ENCODE measurements at places on chromosomes 5 and 9.

- DNase-seq, result no peak
Measured at GRCh38 chr5:136242611-136243010, 49.6 kb upstream of the SMIM32 start.

GRCh38 chr5:73182307-73182706 is 9.3 kb downstream of the TMEM174 start:
- DNase-seq, result no peak

DNA sequence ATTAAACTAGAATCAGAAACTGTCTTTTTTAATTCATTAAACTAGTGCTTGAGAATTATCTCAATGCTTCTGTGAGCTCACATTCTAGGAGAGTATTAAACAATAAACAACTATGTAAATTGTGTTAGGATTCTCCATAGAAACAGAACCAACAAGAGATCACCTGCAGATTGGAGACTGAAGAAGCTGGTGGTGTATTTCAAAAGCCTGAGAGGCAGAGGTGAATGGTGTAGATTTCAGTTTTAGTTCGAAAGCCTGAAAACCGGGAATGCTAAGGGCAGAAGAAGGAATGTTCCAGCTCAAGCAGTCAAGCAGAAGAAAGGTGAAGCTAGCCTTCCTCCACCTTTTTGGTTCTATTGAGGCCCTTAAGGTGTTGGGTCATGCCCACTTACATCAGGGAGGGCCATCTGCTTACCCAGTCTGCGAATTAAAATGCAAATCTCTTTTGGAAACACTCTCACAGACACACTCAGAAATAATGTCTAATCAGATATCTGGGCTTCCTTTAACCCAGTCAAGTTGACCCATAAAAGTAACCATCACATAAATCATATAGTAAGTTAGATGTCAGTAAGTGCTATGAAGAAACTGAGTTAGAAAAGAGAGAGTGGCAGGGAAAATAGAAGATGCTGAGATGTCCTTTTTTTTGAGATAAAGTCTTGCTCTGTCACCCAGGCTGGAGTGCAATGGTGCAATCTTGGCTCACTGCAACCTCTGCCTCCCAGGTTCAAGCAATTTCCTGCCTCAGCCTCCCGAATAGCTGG is 291.5 kb downstream of the ARRDC3 start:
- no peak for DNase-seq

GRCh38 chr5:38639377-38640358 is 83.2 kb upstream of the LIFR start:
- DNase-seq, result peak; percentile 41

DNA sequence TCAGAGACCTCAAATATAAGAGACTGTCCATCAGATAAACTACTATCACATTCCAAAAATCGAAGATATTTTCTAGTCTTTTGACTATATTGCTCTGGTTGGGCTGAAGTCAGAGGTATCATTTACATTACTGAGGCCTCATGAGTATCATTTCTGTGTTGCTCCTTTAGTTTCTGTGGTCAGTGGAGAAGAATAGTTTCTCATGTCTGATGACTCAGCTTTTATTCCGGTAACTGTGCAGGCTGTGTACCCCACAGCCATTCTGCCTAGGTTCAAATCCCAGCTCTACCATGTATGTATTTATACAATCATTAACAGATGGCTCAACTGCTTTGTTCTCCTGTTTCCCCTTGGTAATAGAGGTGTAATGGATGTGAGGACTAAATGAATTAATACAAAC is 179.3 kb downstream of the ALDH1A1 start:
- DNase-seq, result no peak

GRCh38 chr5:145835848-145836239 is 702 bp upstream of the PRELID2 start:
- DNase-seq, result no peak

DNA sequence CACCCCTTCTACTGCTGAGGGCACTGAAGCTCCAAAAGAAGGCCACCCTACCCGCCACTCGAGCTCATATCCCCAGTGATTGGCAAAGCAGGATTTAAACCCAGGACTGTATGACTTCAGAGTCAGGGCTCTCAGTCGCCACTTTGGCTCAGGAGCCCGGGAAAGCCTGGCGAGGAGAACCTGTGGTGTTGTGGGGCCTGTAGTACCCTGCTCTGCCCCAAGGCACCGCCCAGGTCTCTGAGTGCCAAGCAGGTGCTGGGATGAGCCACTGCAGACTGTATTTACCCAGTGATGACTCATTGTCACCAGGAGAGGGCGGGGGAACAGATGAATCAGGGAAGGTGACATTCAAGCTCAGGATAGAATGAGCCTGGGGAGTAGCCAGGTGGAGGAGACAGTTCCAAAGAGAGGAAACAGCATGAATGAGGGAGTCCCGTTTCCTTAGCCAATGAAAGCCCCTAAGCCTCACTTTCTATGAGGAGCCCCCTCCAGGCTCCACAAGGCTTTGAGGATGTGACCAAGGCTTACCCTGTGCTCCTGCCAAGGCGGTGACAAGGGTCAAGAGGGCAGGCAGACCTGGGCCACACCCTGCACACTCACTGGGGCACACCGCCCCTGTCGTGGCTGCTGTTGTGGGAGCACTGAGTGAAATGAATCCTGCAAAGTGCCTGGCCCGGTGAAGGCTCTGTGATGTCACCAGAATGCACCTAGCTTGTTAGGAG is 17.8 kb upstream of the DPM2 start:
- DNase-seq, result no peak

GRCh38 chr5:108762660-108763059 is 15.0 kb downstream of the FER start:
- DNase-seq, result no peak

DNA sequence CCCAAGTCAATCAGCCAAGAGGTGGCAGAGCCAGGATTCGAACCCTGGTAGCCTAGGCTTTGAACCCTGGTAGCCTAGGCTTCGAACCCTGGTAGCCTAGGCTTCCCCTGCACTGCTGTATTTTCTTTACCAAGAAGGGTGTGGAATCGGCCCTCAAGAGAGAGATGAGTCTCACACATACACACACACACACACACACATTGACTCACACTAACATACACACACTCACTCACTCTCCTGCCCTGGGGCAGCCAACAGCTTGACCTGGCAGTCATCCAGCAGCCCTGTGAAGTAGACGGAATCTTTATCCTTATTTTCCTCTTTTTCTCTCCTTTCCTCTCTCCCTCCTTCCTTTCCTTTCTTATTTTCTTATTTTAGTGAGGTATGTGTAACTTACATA is 55.4 kb upstream of the RPL26L1 start:
- DNase-seq, result peak; percentile 90

GRCh38 chr5:123659495-123659894 is 147.5 kb downstream of the CSNK1G3 start:
- DNase-seq, result no peak

DNA sequence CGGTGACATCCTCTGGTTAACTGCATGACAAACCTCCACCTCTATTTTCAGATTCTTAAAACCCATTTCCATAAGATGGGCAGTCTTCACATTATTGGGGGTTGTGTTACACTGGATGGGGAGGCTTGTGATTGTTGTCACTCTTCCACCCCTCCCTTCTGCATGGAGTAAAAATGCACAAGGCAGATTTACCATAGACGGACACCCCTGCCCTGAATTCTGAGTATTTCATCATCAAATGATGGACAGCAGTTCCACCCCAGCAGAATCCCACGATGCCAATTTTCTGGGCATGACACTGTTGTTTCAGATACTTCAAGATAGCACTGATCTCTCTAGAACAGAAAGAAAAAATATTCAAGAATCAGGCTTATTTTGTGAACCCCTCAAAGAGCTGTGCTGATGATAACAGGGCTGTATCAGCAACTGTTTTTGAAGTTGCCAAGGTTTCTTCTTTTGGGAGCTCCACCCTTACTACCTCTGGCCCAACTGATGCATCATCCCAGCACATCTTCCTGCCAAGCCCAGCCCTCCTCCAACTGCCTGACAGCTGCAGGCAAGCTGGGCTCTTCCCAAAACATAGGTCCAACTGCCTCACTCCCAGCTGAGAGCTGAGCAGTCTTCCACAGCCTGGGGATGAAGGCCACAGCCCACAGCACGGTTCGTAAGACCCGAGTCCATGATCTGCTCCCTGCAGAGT is 21.4 kb downstream of the CMBL start:
- DNase-seq, result no peak

DNA sequence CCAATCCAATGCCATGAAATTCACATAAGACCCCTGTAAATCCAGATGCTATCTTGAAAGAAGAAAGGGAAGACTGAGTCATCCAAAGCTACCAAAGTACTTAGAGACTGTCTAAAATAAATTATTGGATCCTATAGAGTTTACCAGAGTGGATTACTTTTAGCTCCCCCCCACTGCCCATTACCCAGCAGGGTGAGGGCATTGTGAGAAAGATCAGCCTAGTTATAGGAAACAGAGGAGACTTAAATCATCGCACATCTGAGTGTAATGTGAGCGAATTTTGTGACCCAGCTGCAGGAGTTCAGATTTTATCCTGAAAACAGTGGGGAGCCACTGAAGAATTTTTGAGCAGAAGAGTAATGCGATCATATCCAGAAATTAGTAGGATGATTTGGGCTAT is 1.6 kb upstream of the ENHO start:
- DNase-seq, result no peak

Data from skeletal muscle cell (primary cell).